Sigmoid colon (tissue), 7 donors: ENCODE measurements at places on chromosomes 5 and 9. TPM values are rescaled to one million over a fixed set of nuclear protein-coding genes. Genes with fewer than 3 reads are reported as not detected.

The SPINK7 gene
- total RNA-seq = not detected

The TRIM7 gene
- 1.1 TPM for total RNA-seq

The IFNA21 gene
- not detected for total RNA-seq

The SEMA6A gene
- 55.7 TPM for total RNA-seq

The RFX3 gene
- total RNA-seq = 10.3 TPM

The FOXD4L3 gene
- total RNA-seq = not detected

The SLC4A9 gene
- not detected for total RNA-seq

The PTPRD gene
- total RNA-seq = 7.1 TPM

The CAVIN4 gene
- 0.41 TPM for total RNA-seq

The RORB gene
- 0.82 TPM for total RNA-seq

The BHMT2 gene
- 12.1 TPM for total RNA-seq

The DNM1 gene
- total RNA-seq = 40.2 TPM

The PAPPA gene
- 3.6 TPM for total RNA-seq

GRCh38 chr9:105385381-105385985, 62.4 kb upstream of the FSD1L start:
- no peaks in the 10 kb centered on the region for H3K27me3 ChIP-seq
- peaks cover 8% of the 10 kb centered on the region for H3K36me3 ChIP-seq
- H3K27ac ChIP-seq = peak overlapping the region; percentile 57
- no peaks in the 10 kb centered on the region for H3K4me1 ChIP-seq

- no peak overlapping the region for H3K27ac ChIP-seq
- no peaks in the 10 kb centered on the region for H3K27me3 ChIP-seq
- H3K36me3 ChIP-seq = peaks cover 3% of the 10 kb centered on the region
- H3K4me1 ChIP-seq = no peaks in the 10 kb centered on the region
- no peak overlapping the region for H3K4me3 ChIP-seq
- DNase-seq = no peak
These were observed 16.2 kb downstream of the UHRF2 start for GRCh38 chr9:6428940-6429889.

- no peak overlapping the region for H3K27ac ChIP-seq
- H3K27me3 ChIP-seq = no peaks in the 10 kb centered on the region
- H3K4me1 ChIP-seq = no peaks in the 10 kb centered on the region
- no peak overlapping the region for H3K4me3 ChIP-seq
- no peaks in the 10 kb centered on the region for H3K36me3 ChIP-seq
These were observed 6.9 kb upstream of the NUDT12 start for GRCh38 chr5:103569313-103570060.

GRCh38 chr5:29614206-29614605, 1579.3 kb upstream of the CDH6 start:
- DNase-seq = no peak
- no peaks in the 10 kb centered on the region for H3K27me3 ChIP-seq
- H3K36me3 ChIP-seq = no peaks in the 10 kb centered on the region
- no peak overlapping the region for H3K4me3 ChIP-seq

GRCh38 chr9:133545494-133546286, 11.2 kb downstream of the ADAMTSL2 start:
- no peak overlapping the region for H3K4me3 ChIP-seq
- peak overlapping the region; percentile 62 for H3K27ac ChIP-seq
- DNase-seq = no peak
- peaks cover 7% of the 10 kb centered on the region for H3K4me1 ChIP-seq
- no peaks in the 10 kb centered on the region for H3K27me3 ChIP-seq

DNA sequence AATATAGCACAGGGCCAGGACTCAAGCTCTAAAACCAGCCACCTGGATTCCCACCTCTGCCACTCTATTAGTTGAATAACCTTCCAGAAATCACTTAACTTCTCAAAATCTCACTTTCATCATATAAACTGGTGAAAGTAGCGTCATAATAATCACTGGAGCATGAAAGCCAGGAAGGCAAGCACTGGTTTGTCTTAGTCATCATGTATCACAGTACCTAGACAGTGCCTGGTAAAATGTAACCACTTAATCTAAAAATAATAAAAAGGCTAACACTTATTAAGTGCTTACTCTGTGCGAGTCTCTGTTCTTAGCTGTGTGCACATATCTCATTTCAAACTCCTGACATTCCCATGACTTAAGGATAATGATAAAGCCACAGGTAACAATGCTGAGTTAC, 109.4 kb downstream of the ASTN2 start:
- DNase-seq = no peak
- H3K36me3 ChIP-seq = no peaks in the 10 kb centered on the region
- H3K27ac ChIP-seq = no peak overlapping the region
- H3K4me1 ChIP-seq = no peaks in the 10 kb centered on the region
- no peaks in the 10 kb centered on the region for H3K27me3 ChIP-seq

DNA sequence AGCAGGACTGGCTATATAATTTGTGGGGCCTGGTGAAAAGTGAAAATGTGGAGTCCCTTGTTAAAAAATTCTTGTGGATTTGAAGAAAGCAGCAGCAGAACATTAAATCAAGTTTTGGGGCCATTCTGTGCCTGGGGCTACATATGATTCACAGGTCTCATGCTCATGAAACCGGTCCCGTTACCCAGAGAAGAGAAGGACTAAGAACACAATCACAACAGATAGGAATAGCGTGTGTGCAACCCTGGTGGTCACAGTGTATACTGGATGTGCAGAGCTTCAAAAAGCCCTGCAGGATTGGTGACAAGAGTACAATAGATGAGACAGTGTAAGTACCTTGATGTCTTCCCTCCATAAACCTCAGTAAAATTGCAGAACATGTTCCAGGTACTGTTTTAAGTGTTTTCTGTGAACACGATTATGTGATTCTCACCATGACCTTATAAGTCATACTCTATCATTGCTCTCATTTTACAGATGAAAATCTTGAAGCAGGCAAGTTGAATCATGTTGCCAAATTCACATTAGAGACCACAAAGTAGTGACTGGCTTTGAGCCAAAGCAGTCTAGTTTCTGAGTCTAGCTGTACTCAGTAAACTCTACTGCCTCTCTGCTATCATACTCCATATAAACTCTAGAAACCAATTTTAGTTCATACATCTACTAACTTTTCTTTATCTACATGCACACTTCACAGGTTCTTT, 636.5 kb downstream of the TAF11L14 start:
- no peaks in the 10 kb centered on the region for H3K36me3 ChIP-seq
- H3K4me1 ChIP-seq = no peaks in the 10 kb centered on the region
- H3K4me3 ChIP-seq = no peak overlapping the region
- no peak overlapping the region for H3K27ac ChIP-seq
- no peaks in the 10 kb centered on the region for H3K27me3 ChIP-seq
- DNase-seq = no peak

GRCh38 chr5:129460936-129461710, 1.0 kb downstream of the ADAMTS19 start:
- H3K27me3 ChIP-seq = peaks cover 7% of the 10 kb centered on the region
- peak overlapping the region; percentile 19 for H3K4me3 ChIP-seq
- no peaks in the 10 kb centered on the region for H3K36me3 ChIP-seq
- peaks cover 21% of the 10 kb centered on the region for H3K4me1 ChIP-seq

DNA sequence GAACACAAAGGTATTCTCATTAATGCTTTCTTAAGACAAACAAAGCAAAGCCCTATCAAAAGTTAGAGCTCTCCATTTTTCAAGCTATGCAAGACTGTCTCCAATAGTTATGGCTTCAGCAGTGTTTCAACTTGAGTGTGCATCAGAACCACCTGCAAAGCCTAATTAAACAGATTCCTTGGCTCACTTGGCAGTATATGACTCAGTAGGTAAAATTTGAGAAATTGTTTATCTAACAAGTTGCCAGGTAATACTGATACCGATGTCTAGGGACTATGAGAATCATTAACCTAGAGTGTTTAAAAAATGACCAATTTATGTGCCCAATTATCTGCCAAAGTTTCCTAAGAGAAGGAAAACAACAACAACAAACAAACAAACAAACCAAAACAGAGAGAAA, 60.3 kb upstream of the PARP8 start:
- DNase-seq = no peak
- no peak overlapping the region for H3K4me3 ChIP-seq
- no peaks in the 10 kb centered on the region for H3K36me3 ChIP-seq
- H3K4me1 ChIP-seq = no peaks in the 10 kb centered on the region

- H3K27ac ChIP-seq = no peak overlapping the region
- DNase-seq = no peak
- H3K36me3 ChIP-seq = no peaks in the 10 kb centered on the region
- H3K4me1 ChIP-seq = no peaks in the 10 kb centered on the region
- H3K27me3 ChIP-seq = no peaks in the 10 kb centered on the region
- no peak overlapping the region for H3K4me3 ChIP-seq
These were observed 94.3 kb downstream of the PCDH1 start for GRCh38 chr5:141783947-141784296.

GRCh38 chr9:6229619-6230018, 14.0 kb downstream of the IL33 start:
- no peaks in the 10 kb centered on the region for H3K36me3 ChIP-seq
- H3K4me1 ChIP-seq = peaks cover 35% of the 10 kb centered on the region
- no peak overlapping the region for H3K27ac ChIP-seq
- H3K4me3 ChIP-seq = no peak overlapping the region

DNA sequence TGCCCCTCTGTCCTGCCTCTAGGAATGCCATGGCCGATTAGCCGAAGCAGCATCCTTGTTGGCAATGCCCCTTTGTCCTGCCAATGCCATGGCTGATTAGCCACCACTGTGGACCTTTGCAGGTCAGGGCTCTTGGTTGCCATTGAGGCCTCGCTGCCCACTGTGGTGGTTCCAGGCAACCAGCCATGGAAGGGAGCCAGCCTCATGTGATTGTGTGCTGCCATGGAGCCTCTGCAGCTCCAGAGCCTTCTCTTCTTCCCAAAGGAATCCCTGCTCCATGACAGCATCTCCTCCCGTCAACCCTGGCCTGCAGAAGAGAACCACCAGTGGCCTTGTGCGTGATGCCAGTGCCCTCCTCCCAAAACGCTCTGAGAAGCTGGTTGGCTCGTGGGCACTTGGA, 187.0 kb downstream of the CACNA1B start:
- H3K27ac ChIP-seq = no peak overlapping the region
- H3K27me3 ChIP-seq = no peaks in the 10 kb centered on the region
- peak; percentile 53 for DNase-seq
- H3K36me3 ChIP-seq = no peaks in the 10 kb centered on the region
- H3K4me1 ChIP-seq = no peaks in the 10 kb centered on the region

GRCh38 chr9:96173640-96174039, 128.3 kb downstream of the HSD17B3 start:
- no peaks in the 10 kb centered on the region for H3K27me3 ChIP-seq
- no peak overlapping the region for H3K27ac ChIP-seq
- no peak overlapping the region for H3K4me3 ChIP-seq
- DNase-seq = no peak
- no peaks in the 10 kb centered on the region for H3K4me1 ChIP-seq
- no peaks in the 10 kb centered on the region for H3K36me3 ChIP-seq

GRCh38 chr5:150548123-150548522, 40.2 kb downstream of the NDST1 start:
- H3K27me3 ChIP-seq = no peaks in the 10 kb centered on the region
- no peak overlapping the region for H3K4me3 ChIP-seq
- DNase-seq = no peak
- H3K36me3 ChIP-seq = peaks cover 76% of the 10 kb centered on the region

GRCh38 chr9:136392538-136393449, 7.2 kb downstream of the SNAPC4 start:
- peaks cover 51% of the 10 kb centered on the region for H3K36me3 ChIP-seq
- no peak for DNase-seq
- no peaks in the 10 kb centered on the region for H3K4me1 ChIP-seq
- no peak overlapping the region for H3K27ac ChIP-seq

- no peaks in the 10 kb centered on the region for H3K4me1 ChIP-seq
- H3K4me3 ChIP-seq = no peak overlapping the region
- DNase-seq = peak; percentile 52
- no peak overlapping the region for H3K27ac ChIP-seq
These were observed 45.2 kb upstream of the NEK6 start for GRCh38 chr9:124212381-124213050.

DNA sequence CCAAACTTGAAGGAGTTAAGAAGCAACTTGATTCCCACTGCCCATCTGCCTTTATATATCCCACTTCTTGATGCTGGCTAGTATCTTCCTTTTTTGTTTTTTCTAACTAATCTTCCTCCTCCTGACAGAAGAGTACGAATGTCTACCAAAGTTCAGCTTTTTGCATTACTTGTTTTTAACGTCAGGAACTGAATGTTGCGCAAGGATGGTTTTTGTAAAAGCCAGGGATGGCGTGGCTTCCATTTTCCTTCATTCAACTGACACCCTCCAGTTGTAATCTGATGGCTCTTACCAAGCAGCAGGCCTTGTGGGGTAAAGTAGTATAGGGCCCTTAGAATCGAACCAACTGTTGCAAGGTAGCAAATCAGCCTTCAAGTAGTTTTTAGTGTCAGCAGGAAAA, 70.8 kb upstream of the GPR151 start:
- H3K27me3 ChIP-seq = no peaks in the 10 kb centered on the region
- H3K4me3 ChIP-seq = no peak overlapping the region
- no peaks in the 10 kb centered on the region for H3K4me1 ChIP-seq

GRCh38 chr5:123785162-123786071, 273.4 kb downstream of the CSNK1G3 start:
- no peak for DNase-seq
- H3K27me3 ChIP-seq = no peaks in the 10 kb centered on the region
- H3K27ac ChIP-seq = no peak overlapping the region
- peaks cover 34% of the 10 kb centered on the region for H3K4me1 ChIP-seq
- H3K36me3 ChIP-seq = no peaks in the 10 kb centered on the region
- H3K4me3 ChIP-seq = no peak overlapping the region

- H3K4me3 ChIP-seq = no peak overlapping the region
- no peak overlapping the region for H3K27ac ChIP-seq
- no peaks in the 10 kb centered on the region for H3K27me3 ChIP-seq
- H3K4me1 ChIP-seq = no peaks in the 10 kb centered on the region
- H3K36me3 ChIP-seq = no peaks in the 10 kb centered on the region
These were observed 22.7 kb upstream of the SMIM23 start for GRCh38 chr5:171762903-171763302.

DNA sequence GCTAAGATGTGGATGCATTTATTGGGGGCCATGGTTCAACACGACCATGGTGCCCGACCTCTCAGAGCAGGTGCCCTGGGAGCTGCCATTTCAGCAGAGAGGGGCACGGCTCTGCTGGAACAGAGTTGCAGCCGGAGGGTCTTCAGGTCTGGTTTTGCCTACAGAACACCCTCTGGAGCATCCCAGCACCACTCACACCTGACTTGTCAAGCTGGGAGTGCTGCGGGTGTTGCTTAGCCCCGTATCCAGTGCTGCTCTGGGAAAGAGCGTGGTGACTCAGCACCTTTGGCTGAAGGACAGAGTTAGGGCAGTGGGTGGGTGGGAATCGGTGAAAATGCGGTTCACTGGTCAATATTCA, 36.5 kb upstream of the IRX4 start:
- H3K27ac ChIP-seq = no peak overlapping the region
- H3K27me3 ChIP-seq = no peaks in the 10 kb centered on the region
- DNase-seq = no peak
- H3K36me3 ChIP-seq = no peaks in the 10 kb centered on the region
- no peak overlapping the region for H3K4me3 ChIP-seq

- DNase-seq = no peak
- no peaks in the 10 kb centered on the region for H3K4me1 ChIP-seq
- H3K27ac ChIP-seq = no peak overlapping the region
- no peaks in the 10 kb centered on the region for H3K36me3 ChIP-seq
- H3K4me3 ChIP-seq = no peak overlapping the region
These were observed 7.6 kb upstream of the KCNV2 start for GRCh38 chr9:2709645-2710101.
